Thymus (tissue), 14 donors: ENCODE measurements at places on chromosomes 3 and 15. TPM values are rescaled to one million over a fixed set of nuclear protein-coding genes. Genes with fewer than 3 reads are reported as not detected.

The KCNMB2 gene
- 0.19 TPM for total RNA-seq

DNA sequence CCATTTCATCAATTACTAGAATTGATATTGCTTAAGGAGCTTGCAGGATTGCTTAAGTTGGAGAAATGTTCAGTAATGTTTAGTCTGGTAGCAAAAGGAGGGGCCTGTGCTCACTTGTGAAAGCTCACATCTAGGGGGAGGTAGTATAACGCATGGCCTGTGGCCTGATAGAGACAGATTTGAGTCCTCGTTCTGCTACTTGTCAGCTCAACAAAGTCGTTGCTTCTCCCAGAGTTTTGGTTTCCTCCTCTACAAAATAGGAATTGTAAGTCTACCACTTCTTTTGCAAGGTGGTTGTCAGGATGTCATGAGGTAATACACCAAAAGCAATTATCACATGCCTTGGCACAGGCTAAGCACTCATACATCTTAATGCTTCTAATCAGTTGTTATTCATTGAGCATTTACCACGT, 1.3 kb downstream of the ST3GAL6 start:
- DNase-seq, result no peak
- H3K27ac ChIP-seq, result no peak overlapping the region
- peaks cover 15% of the 10 kb centered on the region for H3K4me1 ChIP-seq
- H3K36me3 ChIP-seq, result no peaks in the 10 kb centered on the region

- no peaks in the 10 kb centered on the region for H3K27me3 ChIP-seq
- H3K27ac ChIP-seq, result no peak overlapping the region
Observed at GRCh38 chr15:74865316-74865715, 7.8 kb downstream of the SCAMP2 start.

GRCh38 chr15:60095711-60096110, 91.6 kb downstream of the FOXB1 start:
- DNase-seq, result no peak
- no peak overlapping the region for H3K27ac ChIP-seq
- H3K4me3 ChIP-seq, result no peak overlapping the region
- H3K36me3 ChIP-seq, result no peaks in the 10 kb centered on the region
